ENCODE measurements at places on chromosomes 7 and 10. TPM values are rescaled to one million over a fixed set of nuclear protein-coding genes. Genes with fewer than 3 reads are reported as not detected.

- DNase-seq, result no peak
These were observed 127.8 kb downstream of the CELF2 start for GRCh38 chr10:11145495-11145855.

DNA sequence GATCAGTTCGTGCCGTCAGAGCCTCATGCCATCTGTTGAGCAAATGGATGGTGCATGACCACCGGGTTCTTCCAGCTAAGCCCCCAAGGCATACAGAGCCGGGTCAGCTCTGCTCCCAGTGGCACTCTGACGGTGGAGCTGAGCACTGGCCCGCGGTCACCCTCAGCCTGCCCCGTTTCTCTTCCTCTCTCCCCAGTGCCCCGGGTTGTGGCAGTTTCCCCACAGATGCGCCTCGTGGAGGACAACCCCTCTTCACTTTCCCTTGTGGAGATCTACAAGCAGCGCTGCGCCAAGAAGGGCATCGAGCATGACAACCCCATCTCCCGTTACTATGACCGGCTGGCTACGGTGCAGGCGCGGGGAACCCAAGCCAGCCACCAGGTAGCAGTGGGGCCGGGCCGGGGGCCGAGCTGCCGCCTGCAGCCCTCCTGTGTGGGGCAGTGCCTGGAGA lies 129.9 kb downstream of the TRRAP start:
- DNase-seq, result no peak

GRCh38 chr7:37970211-37970610 lies 49.8 kb downstream of the EPDR1 start:
- DNase-seq, result no peak

GPR15LG gene
- not detected for total RNA-seq
